GF-D8 (cell line): ENCODE measurements at places on chromosomes 4 and X.

DNA sequence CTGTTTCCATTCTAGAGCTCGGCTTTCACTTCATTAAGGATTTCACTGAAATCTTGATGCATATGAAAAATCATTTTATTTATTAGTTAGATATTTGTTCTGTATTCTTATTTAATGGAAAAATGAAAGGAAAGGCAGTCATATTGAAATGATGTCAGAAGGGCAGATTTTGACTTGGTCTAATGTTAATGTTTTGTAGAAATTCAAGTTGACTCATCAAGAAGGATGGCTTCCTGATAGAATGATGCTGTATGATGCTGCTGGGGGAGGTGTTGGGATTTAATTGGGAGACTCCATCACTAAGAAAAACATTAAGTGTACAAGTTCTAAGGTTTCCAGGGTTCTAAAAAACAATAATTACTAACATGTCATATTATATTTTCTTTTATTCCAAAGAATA lies 204.8 kb downstream of the PDGFC start:
- no peak for DNase-seq

DNA sequence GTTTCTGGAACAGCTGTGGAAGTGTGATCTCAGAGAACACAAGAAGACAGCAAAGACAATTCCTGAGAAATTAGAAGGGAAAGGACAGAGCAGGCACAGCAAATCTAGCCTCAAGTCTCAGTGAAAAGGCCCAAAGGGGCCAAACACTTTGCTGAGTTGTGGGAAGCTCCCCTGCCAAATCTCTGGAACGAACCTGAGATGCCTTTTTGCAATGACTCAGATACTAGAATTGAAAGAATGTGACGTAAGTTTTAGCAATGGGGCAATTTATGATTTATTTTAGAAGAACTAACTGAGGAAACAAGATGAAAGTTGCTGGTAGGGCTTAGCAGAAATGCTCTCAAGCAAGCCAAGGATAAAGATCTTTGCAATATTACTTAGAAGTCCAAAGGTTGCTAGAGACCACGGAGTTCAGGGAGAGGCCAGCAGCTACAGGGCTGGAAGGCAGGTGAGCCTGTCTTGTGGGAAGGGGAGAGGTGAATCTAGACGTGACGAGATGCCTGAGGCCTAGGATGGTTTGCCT lies 92.8 kb downstream of the AMELX start:
- DNase-seq: no peak

DNA sequence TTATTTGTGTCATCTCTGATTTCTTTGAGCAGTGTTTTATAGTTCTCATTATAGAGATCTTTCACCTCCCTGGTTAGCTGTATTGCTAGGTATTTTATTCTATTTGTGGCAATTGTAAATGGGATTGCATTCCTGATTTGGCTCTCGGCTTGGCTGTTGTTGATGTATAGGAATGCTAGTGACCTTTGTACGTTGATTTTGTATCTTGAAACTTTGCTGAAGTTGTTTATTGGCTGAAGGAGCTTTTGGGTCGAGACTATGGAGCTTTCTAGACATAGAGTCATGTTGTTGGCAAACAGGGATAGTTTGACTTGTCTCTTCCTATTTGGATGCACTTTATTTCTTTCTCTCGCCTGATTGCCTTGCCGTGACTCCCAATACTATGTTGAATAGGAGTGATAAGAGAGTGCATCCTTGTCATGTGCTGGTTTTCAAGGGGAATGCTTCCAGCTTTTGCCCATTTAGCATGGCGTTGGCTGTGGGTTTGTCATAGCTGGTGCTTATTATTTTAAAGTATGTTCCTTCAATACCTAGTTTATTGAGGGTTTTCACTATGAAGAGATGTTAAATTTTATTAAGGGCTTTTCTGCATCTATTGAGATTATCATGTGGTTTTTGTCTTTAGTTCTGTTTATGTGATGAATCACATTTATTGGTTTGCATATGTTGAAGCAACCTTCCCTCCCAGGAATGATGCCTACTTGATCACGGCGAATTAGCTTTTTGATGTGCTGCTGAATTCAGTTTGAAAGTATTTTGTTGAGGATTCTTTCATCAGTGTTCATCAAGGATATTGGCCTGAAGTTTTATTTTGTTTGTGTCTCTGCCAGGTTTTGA lies 72.7 kb upstream of the BOD1L1 start:
- DNase-seq: no peak

DNA sequence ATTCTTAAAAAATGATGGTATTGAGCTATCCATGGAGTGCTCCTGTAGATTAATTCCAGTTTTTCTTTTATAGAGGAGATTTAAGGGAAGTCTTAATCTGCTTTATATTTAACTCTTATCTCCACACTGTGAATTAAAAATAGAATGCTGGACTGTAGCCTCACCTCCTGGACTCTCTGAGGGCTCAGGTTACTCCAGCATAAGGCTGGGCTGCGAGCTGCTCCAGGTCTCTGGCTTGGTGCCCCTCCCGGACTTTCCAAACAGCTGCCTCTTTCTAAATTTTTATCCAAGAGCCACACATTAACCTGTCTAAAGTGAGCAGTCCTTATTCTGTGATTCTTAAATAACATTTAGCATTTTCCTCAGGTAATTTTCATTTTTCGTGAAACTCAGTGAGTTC lies 218.7 kb upstream of the JADE1 start:
- no peak for DNase-seq

- DNase-seq: no peak
These were observed 19.1 kb downstream of the GALNT7 start for GRCh38 chr4:173187732-173188131.

- DNase-seq: no peak
These were observed 8.8 kb downstream of the NHSL2 start for GRCh38 chrX:71919431-71919830.

DNA sequence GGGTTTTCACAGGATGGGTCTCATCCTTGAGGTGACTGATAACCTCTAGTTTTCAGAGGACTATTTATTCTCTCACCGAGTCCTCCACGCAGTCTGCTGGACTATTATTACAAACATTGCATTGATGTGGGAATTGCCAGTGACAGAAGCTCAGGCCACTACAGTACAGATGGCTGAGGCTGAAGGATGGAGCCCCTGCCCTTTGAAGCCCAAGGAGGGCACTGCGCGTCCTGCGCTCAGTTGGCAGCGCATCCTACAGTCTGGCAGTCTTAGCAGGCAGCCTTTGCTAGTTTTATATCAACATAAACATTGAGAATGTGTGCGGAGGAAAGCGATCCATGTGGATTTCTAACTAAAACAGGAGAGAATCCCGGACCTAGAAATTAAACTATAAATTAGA lies 1.5 kb upstream of the RELL1 start:
- no peak for DNase-seq

- no peak for DNase-seq
These were observed 47.7 kb downstream of the FGFRL1 start for GRCh38 chr4:1058997-1059665.

GRCh38 chrX:42460706-42461105 lies 317.3 kb downstream of the PPP1R2C start:
- DNase-seq: no peak

- DNase-seq: no peak
These were observed 572.7 kb upstream of the TENM3 start for GRCh38 chr4:181670506-181670905.

DNA sequence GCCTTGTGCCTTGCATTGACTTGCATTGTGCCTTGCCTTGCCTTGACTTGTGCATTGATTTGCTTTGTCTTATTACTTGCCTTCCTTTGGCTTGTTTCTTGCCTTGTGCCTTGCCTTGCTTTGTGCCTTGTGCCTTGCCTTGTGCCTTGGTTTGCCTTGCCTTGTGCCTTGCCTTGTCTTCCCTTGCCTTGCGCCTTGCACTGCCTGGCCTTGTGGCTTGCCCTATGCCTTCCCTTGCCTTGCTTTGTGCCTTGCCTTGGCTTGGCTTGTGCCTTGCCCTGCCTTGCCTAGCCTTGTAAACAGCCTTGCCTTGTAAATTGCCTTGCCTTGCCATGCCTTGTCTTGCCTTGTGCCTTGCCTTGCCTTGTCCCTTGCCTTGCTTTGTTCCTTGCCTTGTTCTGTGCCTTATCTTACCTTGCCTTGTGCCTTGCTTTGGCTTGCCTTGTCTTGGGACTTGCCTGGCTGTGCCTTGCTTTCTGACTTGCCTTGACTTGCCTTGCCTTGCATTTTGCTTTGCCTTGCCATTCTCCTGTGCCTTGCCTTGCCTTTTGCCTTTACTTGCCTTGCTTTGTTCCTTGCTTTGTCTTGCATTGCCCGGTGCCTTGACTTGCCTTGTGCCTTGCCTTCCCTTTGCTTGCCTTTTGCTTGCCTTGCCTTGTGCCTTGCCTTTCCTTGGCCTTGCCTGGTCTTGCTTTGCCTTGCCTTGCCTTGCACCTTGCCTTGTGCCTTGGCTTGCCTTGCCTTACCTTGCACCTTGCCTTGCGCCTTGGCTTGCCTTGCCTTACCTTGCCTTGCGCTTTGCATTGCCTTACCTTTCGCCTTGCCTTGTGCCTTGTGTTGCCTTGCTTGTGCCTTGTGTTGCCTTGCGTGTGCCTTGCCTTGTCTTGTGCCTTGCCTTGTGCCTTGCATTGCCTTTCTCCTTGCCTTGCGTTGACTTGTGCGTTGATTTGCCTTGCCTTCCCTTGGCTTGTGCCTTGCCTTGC lies 97.5 kb downstream of the TAB3 start:
- DNase-seq: no peak

DNA sequence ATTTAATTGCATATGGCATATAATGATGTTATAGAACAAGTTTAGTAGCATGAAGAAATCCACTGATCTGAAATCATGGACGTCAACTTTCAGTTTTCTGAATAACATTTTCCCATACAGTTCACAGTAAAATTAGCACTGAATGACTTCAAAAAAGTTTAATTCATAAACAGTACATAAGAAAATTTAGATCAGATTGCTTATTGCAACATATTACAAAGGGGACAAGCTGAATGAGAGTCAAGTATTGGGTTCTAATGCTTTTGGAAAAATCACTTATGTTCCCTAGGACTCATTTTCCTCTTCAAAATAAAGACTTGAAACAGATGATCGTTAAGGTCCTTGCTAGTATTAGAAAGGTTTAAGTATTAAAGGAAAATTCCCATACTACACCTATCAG lies 898.3 kb upstream of the INTU start:
- DNase-seq: no peak

DNA sequence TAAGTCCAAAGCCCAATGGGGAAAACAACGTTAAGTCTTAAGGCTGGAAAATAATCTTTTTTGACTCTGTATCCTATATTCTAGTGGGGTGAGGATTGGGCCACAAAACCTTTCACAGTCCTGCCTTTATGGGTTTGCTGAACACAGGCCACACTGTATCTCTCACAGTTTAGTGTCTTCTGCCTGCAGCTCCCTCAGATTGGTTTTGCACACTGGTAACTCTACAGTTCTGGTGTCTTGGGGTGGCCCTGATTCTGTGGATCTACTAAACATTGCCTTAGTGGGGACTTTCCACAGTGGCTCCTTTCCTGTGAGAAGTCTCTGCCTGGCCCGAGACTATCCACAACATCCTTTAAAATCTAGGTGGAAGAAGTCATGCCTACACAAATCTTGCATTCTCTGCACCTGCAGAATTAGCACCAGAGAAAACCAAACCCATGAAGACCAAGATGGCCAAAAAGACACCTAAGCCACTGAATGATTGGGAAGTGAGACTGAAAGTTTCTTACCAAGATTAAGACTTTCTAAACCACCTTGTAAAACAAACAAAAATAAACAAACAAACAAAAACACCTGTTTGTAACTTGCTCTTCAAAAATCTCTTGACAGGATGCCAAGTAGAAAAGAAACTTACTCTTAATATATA lies 150.4 kb upstream of the PCDH10 start:
- no peak for DNase-seq

DNA sequence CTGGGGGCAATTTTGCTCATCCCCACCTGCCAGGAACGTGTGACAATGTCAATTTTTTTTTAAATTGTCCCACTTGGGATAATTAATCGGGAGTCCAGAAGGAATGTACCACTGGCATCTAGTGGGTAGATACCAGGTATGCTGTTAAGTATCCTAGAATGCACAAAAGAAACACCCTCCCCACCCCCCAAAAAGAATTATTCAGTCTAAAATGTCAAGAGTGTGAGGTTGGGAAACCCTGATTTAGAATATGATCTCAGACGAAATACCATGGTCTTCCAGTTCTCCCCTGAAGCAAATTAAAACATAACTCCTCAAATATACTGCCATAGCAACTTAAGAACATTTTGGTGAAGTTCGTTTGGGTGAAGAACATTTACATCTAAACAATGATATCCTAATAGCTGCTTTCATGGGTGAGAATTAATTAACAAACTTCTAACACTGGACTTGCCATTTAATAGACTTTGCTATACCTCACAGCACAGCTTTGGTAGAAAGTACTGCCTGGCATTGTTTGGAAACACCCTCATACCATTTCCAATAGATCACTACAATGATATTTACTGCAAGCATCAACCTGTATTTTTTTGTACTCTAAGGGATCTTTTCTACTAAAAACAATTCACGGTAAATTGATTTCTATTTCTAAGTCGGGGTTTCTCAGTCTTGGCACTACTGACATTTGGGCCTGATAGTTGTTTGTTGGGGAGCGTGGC lies 36.5 kb downstream of the SH3RF1 start:
- DNase-seq: no peak

- no peak for DNase-seq
These were observed 744 bp downstream of the NPY5R start for GRCh38 chr4:163344147-163345125.

- DNase-seq: no peak
These were observed 82.5 kb downstream of the ARHGAP10 start for GRCh38 chr4:147814376-147814775.

GRCh38 chr4:140706276-140706625 lies 49.9 kb downstream of the TBC1D9 start:
- no peak for DNase-seq

DNA sequence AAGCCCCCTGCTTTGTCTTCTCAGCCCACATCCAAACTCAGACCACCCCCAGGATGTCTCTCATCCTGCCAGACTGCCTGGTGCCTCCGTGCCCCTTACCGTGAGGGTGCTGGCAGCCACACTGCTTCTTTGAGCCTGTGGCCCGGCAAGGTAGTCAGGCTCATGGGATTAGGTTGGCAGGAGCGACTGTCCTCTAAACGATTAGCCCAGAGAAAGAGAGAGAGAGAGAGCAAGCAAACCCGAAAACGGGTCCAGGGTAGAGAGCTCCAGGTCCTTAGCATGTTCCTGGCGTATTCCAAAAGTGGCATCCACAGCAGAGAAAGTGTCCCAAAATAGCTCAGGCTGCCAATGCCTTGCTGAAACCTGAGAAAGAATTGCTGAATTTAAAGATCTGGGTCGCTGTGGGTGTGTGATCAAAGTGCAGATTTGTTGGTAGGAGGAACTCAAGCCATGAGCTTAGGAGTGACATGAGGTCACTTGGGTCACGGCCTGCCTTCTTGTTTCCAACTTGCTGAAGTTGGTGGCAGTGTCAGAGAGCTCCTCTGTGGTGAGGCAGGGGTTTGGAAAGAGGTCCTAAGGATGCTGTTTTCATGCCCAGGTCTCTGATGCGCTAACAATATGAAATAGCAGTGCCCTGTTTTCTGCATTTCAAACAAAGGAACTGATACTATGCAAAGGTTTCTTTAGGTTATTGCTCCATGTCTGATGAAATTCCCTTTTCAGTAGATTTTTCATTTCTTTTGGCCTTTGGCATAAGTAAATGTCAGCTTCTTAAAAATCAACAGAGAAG lies 81.6 kb downstream of the RTL9 start:
- no peak for DNase-seq

- DNase-seq: no peak
These were observed 25.8 kb downstream of the OTUD4 start for GRCh38 chr4:145154573-145154972.

- DNase-seq: no peak
These were observed 90.6 kb upstream of the MAB21L2 start for GRCh38 chr4:150491132-150492049.

- no peak for DNase-seq
These were observed 31.6 kb upstream of the NSG1 start for GRCh38 chr4:4355302-4355701.

- DNase-seq: no peak
These were observed 33.6 kb upstream of the CCNG2 start for GRCh38 chr4:77123411-77123810.
